CD4-positive, alpha-beta T cell treated with Interleukin-2 at 100 ng/mL for 4 hours (primary cell): ENCODE measurements at places on chromosomes 4 and X.

DNA sequence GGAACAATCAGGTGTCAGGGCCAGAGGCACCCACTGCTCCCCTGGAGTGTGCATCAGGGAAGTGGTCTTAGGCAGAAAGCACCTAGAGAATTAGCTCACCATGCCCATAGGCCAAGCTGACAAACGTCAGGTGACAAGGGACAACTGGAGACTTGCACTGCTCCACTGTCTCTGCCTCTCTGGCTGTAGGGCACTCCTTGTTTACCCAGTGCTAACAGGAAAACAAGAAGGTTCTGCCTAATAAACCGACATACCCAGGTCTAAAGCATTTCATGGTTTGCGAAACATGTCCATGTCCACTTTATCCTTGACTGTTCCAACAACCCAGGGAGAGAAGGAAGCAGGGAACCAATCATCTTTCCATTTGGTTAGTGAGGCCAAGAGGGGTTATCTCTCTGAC is 92.5 kb upstream of the MAMLD1 start:
- DNase-seq: no peak

DNA sequence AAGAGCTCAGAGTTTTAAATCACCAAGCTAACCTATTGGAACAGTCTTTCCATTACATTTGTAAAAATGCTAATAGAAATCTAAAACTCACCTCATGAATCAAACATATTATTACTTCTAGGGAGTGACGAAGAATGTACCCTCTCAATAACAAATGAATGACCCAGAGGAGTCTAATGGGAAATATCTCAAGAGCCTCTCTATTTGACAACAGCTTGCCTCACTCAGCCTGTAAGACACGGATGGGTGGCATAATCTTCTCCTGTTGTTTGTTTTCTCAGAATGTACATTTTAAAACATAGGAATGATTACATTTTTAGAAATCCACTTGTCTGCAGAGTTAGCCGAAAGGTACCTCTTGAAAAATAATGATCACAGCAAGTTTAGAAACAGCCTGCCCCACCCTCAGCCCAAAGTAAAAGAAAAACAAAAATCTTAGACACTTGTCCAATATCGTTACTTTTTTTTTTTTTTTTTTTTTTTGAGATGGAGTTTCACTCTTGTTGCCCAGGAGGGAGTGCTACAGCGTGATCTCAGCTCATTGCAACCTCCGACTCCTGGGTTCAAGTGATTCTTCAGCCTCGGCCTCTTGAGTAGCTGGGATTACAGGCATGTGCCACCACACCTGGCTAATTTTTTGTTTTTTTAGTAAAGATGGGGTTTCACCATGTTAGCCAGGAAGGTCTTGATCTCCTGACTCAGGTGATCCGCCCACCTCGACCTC is 183.6 kb upstream of the FTHL17 start:
- DNase-seq: no peak

- no peak for DNase-seq
Observed at GRCh38 chrX:136228839-136229207, 22.4 kb downstream of the MAP7D3 start.

- DNase-seq: peak; percentile 68
Observed at GRCh38 chr4:108433832-108434231, 186.5 kb upstream of the RPL34 start.

- no peak for DNase-seq
Observed at GRCh38 chr4:184688447-184688846, 38.9 kb downstream of the PRIMPOL start.

DNA sequence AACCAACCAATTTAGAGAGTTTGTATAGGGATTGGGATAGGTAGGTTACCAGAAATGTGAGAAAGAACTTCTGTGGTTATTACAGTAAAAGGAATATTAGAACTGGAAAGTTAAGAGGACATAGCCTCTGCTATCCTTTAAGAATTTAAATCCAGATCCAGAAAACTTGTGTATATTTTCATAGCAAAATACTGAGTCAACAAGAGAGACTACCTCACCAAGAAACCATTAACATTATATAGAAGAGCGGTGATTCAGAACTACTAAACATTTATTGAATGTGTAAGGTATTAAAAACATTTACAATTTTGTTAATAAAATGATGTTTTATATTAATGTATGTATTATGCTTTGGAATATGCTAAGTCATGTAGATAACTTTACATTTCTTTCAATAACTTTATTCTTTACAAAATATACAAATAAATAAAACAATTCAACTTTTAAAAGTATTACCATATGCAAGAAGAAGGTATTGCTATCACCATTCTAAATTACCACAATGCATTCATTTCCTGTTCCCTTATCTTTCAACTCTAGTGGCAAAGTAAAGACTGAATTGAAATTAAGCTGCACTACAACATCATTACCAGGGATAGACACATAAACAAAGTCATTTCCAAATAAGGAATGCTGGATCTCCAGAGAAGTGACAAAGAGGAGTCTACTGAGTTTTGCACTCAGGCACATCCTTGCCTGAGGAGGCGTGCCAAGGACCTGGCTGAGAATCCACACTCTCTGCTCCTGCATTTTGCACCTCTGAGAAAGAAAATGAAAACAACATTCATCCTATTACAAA is 6.1 kb upstream of the BDH2 start:
- no peak for DNase-seq

- DNase-seq: no peak
Observed at GRCh38 chrX:153794897-153795816, 689 bp downstream of the SSR4 start.

GRCh38 chr4:60396341-60397049 is 803.6 kb upstream of the ADGRL3 start:
- DNase-seq: no peak
